ENCODE measurements at places on chromosomes 7 and 10.

DNA sequence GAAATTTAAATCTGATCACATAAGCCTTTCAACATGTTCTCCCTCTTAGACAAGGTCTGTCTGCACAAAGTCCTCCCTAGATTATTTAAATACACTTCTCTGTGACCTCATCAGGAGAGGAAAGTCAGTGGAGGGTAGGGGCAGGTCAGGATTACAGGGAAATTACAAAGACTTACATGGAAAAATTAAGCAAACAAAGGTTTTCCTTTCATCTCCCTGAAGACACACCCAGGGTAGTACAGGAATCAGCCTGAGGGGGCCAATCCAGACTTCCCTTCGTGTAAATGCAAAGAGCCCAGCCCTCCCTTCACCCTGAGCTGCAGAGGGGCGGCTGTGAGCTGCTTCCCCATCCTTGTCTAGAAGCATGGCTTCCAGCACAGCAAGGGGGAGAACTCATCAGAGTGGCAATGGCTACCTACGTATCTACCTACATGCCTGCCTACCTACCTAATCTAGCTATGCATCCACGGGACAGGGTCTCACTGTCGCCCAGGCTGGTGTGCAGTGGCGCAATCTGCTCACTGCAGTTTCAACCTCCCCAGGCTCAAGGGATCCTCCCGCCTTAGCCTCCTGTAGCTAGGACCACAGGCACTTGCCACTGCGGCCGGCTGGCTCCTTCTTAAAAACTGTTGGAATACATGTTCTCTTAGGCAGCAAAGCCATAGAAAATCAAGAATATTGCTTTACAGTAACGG is 33.2 kb downstream of the PITRM1 start:
- DNase-seq, result no peak

- DNase-seq, result peak; percentile 43
Observed at GRCh38 chr10:98309366-98310355, 41.7 kb upstream of the LOXL4 start.

DNA sequence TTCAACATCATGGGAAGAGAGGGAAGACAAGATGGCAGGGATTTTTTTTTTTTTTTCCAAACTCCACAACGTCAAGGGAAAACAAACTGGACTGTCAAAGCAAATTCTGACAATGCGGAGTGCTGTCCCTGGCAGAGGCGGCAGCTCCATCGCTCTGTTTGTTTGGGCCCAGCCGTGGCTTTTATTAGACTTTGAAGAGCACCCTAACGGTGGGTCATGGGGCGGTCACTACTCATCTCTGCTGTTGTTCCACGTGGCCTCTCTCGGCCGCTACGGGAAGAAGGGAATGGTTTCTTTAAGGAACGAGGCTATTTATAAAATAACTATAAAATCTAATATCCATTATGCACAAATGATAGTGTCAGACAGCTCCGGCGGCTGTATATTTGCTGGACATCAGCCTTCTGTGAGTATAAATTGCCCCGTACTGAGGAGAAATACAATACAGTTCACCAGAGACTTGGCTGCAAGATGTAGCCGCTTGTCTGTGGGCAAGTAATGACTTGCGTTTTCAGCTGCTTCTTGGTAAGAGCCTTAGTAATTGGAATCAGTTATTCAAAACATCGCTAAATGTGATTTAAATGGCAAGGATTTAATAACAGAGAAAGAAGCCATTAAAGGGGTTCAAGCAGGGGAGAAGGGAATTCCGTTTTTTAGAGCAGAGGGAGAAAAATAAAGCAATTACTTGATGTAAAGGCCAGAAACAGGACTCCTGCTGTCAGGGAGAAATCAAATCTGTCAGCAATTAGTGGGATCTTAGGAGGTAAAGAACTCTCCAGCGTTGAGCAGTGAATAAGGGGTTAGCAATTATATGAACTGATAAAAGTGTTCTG is 61.7 kb upstream of the RAB11FIP2 start:
- no peak for DNase-seq

- DNase-seq, result no peak
Observed at GRCh38 chr7:92669616-92670165, 79.5 kb upstream of the FAM133B start.

DNA sequence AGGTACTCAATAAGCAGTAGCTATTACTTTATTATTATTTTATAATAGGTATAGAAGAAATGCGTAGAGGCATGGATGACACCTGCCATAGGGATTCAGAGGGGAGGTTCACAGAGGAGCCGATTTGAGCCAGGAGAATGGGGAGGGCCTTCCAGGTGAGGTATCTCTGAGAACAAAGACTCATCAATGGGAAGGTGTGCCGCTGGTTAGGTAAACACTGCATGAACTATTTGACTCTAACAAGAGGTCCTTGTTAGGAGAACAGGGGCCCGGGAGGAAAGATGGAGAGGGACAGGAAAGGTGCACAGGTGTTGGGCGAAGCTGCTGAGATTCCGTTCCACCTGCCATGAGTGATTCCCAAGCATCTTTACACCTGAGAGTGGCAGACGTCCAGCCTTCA is 41.8 kb upstream of the TMEM273 start:
- DNase-seq, result peak; percentile 67

GRCh38 chr10:59891349-59891748 is 15.0 kb downstream of the CCDC6 start:
- no peak for DNase-seq

GRCh38 chr10:93458821-93459257 is 23.3 kb downstream of the MYOF start:
- DNase-seq, result no peak

DNA sequence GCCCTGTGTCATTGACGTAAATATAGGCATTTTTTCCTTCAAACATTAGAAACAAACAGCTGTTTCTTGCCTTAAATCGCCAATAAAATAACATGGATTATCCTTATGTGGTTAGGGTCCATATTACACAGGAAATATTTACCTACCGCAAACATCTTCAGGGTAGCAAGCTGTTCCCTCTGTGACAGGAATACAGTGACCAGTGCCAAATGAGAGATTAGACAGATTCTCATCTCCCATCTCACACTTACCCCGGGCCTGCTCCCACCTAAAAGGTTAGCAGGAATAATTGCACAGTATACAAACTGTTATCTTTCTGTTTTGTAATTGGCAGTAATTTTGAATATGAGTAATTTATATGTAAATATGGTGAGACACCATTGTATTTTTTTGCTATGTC is 16.5 kb downstream of the MKI67 start:
- no peak for DNase-seq

- DNase-seq, result peak; percentile 4
Observed at GRCh38 chr7:7922684-7923385, 45.8 kb upstream of the GLCCI1 start.

GRCh38 chr10:69901628-69902505 is 100.2 kb downstream of the COL13A1 start:
- peak; percentile 12 for DNase-seq

- DNase-seq, result no peak
Observed at GRCh38 chr10:3255075-3255474, 82.5 kb upstream of the PITRM1 start.

DNA sequence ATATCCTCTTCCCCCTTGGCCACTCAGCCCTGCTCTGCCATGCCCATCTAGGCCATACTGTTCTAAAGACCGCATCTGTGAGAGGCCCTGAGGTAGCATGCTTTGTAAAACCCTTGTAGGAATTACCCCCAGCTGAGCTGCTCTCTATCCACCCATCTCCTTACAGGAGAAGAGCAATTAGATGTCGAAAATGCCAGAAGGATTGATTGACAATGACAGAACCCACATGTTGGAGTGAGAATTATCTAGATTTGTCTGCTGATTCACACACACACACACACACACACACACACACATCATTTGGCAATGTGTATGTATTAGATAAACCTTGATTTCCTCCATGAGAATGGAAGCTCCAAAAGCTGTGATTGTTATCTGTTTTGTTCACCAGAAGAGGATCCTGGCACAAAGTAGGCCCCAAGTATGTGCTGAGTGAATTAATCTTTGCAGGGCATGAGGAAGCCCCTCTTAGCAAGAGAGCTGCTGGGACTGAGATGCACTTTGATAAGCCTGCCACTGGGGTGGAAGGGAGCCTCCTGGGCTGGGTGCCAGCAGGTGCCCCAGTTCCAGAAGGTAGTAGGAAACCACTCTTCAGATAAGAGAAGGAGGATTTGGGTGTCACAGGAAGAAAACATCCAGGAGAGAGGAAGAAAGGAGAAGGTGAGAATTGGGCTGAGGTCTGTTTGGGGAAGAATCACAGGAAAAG is 187.5 kb upstream of the ADO start:
- DNase-seq, result no peak

DNA sequence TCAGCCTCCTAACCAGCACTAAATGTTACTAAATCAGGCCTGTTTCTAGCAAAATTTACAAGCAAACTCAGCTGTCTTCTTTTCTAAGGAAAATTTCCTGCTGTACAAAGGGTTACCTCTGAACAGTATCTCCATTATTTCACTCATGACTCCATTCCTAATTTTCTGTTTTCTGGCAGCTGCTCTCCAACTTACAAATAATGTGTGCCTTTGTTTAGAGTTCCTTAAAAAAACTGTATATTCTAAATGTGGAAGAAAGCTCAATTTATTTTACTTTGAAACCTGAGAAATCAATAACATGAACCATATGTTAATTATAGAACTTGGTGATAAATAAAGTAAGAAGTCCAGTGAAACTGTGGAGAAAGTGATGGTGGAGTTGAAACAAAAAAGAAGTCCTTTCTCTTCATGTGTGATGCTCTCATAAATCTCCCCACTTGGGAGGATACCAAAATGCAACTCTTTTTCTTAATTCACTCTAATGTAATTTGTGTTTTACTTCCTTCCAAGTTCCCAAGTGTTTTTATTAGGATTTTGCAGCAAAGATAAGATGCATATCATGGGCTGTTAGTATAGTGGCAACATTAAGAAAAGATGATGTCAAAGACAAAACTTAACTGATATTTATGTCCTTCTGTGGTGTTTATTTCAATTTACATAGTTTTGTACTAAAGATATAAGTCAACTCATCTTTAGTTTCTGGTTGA is 74.8 kb downstream of the CDK6 start:
- DNase-seq, result no peak

- no peak for DNase-seq
Observed at GRCh38 chr7:137990251-137990941, 11.5 kb downstream of the CREB3L2 start.

DNA sequence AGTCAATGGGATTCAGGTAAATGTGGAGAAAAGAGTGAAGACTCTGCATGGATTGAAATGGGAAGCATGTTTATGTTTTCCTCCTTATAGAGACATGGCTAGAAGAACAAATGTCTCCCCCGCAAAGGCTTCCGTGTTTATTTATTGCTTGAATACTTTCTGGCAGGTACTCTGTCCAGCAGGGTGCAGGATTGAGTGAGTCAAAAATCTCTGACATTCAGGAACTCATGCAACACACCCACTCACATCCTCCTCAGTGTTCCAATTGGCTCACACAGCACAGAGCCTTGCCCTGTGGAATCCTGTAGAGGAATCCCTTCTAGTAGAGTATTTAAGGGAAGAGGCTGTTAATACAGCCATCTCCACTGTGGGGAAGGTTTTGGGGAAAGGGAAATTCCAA is 290.3 kb upstream of the VWC2 start:
- no peak for DNase-seq

DNA sequence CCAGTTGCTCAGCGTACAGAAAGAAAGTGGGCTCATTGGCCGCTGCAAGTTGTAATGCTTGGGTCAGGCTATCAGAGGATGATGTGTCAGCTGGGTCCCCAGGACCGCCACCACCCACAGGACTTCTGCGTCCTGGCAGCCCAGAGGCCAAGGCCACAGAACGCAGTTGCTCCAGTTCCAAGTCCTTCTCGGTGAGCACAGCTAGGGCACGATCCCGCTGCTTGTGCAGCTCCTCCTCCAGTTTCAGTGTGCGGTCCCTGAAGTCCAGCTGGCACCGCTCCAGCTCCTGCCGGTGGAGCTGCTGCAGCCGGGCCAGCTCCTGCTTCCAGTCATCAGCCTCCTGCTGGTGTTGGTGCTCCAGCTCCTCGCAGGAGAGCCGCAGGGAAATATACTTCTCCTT is 3.0 kb downstream of the GCC1 start:
- no peak for DNase-seq

- DNase-seq, result no peak
Observed at GRCh38 chr10:12679636-12680035, 321.9 kb downstream of the CCDC3 start.

- no peak for DNase-seq
Observed at GRCh38 chr10:82318534-82318933, 443.5 kb downstream of the NRG3 start.

- no peak for DNase-seq
Observed at GRCh38 chr10:988667-989545, 672 bp downstream of the GTPBP4 start.

- no peak for DNase-seq
Observed at GRCh38 chr7:40043164-40043563, 91.3 kb downstream of the MPLKIP start.

DNA sequence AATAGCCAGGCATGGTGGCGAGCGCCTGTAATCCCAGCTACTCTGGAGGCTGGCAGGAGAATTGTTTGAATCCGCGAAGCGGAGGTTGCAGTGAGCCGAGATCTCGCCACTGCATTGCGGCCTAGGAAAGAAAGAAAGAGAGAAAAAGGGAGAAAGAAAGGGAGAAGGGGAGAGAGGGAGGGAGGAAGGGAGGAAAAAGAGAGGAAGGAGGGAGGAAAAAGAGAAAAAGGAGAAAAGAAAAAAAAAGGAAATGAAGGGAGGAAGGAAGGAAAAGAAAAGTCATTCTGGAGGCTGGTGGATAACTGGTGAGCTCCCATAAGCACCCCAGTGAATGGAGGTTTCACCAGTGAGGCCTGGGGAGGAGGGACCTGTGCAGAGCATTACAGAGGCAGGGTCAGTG is 7.6 kb upstream of the OGDHL start:
- DNase-seq, result no peak

GRCh38 chr7:21023841-21024484 is 237.3 kb upstream of the SP8 start:
- peak; percentile 12 for DNase-seq

DNA sequence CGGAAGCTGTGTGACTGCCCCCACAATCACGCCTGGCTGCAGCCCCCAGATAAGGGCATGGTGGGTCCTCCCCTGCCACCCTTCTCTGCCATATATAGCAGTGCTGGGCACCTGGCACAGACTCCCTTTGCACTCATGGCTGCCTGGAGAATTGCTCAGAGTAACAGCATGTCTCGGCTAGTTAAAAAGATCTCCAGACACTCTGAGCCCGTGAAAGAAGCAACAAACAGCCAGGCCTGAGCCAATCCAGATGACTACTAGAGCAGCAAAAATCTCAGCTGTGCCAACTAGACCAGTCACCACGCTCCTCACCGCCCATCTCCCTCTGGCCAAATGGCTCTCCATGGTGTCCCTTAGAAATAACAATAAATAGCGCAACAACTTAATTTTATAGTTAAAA is 71.3 kb downstream of the PARD3 start:
- DNase-seq, result no peak

GRCh38 chr7:80722616-80723195 is 84.3 kb downstream of the CD36 start:
- no peak for DNase-seq

GRCh38 chr10:74381291-74381853 is 230.4 kb downstream of the ADK start:
- DNase-seq, result no peak

GRCh38 chr10:624312-624604 is 65.2 kb downstream of the DIP2C start:
- DNase-seq, result no peak

All from NCI-H345 (cell line).